ENCODE measurements at places on chromosomes 11 and 22.

GRCh38 chr11:134901955-134902918 is 490.2 kb upstream of the B3GAT1 start:
- no peak for DNase-seq

DNA sequence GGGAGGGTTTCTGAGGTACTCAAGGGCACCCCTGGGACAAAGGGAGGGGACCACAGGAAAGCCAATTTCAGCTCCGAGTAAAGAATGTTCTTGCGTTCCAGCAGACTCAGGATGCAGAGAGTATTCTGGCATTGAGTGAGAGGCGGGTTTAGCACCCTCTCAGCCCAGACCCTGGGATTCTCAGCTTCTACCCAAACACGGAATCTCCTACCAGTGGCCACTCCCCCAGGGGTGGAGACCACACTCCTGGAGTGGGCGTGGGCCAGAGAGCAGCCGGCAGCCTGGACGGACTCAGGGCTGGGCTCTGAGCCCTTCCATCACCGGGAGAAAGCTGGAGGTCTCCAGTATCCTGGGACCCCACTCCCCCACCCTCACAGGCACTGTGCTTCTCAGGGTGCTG is 26.1 kb upstream of the TTLL12 start:
- DNase-seq: no peak

GRCh38 chr11:77201370-77201769 is 73.3 kb downstream of the MYO7A start:
- no peak for DNase-seq

DNA sequence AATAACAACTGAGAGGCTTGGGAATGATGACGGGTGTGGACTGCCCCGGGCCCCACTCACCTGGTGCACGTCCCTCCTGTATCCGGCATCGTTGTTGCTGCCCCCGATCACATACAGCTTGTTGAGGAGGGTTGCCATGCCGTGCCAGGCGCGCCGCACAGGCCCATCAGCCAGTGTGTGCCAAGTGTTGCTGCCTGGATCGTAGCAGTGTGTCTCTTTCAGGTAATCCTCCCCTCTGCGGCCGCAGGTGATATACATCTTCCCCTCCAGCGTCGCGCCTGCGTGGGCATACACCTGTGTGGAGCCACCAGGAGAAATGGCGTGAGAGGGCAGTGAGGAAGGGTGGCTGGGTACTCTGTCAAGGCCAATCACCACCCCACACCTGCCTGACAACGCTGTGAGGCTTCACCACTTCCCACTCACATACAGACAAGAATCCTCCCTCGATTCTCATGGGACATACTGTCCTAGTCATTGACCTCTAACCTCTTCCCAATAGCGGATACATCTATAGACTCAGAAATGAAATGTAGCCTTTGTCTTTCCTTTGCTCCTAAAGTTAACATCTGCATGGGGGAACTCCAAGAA is 8.9 kb upstream of the SCARF2 start:
- DNase-seq: no peak

- no peak for DNase-seq
Observed at GRCh38 chr11:9962722-9963121, 298.8 kb downstream of the SWAP70 start.

DNA sequence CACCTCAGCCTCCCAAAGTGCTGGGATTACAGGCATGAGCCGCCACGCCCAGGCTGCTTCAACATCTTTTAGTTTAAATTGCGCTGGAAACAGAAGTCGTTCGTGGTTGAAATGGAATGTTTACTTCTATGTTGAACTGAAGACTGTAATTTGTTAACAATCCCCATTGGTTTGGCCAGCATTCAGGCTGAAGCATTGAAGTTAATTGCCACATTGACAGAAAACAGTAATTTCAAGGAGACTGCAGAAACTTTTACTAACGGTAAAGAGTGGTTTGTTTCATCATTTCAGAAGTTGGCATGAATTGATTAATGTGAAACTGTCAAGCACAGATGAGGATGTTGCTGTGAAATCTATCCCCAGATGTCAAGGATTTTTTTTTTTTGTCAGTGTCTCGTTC is 14.2 kb downstream of the AP5B1 start:
- DNase-seq: no peak

DNA sequence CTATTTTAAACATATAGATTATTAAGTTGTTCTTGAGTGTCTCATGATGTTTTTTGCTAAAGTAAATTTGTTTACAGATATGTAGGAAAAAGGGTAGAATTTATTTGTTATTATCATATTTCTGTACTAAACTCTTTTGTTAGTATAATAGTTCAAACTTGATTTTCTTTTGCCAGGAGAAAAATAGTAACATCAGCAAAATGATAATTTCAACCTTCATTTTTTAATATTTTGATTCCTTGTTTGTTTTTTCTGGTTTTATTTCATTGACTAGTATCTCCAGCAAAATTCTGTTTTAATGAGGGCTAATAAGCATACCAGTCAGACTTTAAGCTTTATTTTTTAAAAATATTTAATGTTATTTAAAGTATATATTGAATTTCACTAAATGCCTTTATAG is 4.0 kb downstream of the OR1S1 start:
- no peak for DNase-seq

GRCh38 chr22:29718949-29719898 is 579 bp upstream of the CABP7 start:
- DNase-seq: no peak

- DNase-seq: no peak
Observed at GRCh38 chr11:35563484-35564244, 38.2 kb upstream of the PAMR1 start.

DNA sequence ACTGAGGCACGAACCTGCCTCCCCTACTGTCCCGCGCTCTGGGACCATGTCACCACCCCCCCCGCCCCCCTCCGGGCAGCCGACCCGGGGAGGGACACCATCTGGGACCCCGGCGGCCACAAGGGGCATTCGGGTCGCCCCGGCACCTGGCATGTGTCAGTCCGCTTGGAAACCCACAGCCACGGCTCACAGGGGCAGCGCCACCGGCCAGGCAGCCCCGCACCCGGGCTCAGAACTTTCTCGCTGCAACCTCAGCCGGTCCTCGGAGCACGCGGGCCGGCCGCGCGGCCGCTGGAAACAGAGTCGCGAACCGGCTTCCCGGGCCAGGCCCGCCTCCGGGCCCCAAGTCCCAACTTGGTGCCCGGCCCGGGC is 159.9 kb upstream of the GRK3 start:
- no peak for DNase-seq

DNA sequence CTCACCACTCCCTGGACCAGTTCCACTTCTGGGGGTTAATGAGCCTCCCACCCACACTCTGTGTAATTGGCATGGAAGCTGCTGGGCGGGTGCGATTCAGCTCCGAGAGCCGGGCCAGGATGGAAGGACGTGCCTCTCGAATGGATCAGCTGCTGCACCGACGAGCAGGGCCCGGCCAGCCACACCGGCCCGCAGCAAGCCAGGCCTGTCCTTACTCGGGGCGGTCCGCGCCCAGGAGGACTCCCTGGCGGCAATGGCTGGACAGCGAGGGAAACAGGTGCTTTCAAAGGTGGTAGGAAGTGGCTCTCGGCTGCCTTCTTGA is 4.3 kb upstream of the SHISAL1 start:
- no peak for DNase-seq

DNA sequence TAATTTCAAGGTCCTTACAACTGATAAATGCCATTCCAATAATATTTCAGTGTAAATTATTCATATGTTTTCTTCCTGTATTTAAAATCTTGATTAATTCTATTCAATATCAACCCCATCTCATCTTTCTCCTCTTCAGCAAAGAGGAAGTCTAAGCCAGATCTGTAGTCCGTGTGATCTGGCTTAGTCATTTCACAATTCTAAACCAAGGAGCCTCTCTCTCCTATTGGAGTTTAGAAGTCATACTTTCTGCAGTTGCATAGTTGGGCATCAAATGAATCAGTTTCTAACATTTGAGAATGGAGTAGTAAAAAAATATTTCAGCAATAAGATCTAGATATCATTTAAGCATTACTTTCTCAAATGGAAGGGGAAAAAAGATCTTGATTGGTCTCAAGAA is 354.9 kb downstream of the JRKL start:
- DNase-seq: no peak

- DNase-seq: no peak
Observed at GRCh38 chr22:29106839-29107238, 34.0 kb downstream of the KREMEN1 start.

- no peak for DNase-seq
Observed at GRCh38 chr11:81030186-81030585, 1589.4 kb upstream of the TENM4 start.

- no peak for DNase-seq
Observed at GRCh38 chr22:36830601-36831000, 13.8 kb upstream of the PVALB start.

GRCh38 chr22:45738206-45738605 is 66.6 kb downstream of the ATXN10 start:
- no peak for DNase-seq

DNA sequence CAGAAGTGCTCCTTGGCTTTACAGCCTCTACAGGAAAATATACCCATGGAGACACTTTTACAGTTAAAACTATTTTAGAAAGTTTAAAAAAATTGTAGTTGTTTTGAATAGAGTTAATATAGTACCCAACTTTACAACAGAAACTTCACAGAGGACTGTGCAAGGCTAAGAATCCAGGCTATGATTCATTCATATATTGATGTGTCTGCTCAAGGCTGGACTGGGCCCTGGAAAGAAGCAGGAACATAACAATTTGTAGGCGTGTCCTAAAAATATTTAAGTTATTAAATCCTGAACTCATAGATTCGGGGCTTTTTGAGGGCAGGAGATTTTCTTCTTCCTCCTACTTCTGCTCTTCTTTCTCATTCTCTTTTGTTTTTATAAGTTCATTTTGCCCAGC is 291.5 kb upstream of the CCDC179 start:
- no peak for DNase-seq

DNA sequence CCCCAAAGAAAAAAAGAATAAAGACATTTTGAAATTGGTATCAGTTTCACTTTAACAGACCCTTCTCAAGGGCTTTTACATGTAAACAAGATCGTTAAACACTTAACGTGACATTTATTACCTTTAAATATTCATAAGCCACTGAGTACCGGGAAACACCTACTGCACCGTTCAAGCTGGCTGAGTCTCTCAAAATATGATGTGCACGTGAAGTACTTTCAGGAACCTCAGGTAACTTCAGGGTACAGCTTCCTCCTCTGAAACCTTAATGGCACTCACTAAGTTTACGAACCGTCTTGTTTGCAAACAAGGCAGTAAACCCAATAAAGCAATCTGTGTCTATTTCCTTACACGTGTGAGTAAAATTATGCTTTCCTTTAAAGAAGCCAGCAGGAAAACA is 105.5 kb upstream of the TENM4 start:
- DNase-seq: no peak

DNA sequence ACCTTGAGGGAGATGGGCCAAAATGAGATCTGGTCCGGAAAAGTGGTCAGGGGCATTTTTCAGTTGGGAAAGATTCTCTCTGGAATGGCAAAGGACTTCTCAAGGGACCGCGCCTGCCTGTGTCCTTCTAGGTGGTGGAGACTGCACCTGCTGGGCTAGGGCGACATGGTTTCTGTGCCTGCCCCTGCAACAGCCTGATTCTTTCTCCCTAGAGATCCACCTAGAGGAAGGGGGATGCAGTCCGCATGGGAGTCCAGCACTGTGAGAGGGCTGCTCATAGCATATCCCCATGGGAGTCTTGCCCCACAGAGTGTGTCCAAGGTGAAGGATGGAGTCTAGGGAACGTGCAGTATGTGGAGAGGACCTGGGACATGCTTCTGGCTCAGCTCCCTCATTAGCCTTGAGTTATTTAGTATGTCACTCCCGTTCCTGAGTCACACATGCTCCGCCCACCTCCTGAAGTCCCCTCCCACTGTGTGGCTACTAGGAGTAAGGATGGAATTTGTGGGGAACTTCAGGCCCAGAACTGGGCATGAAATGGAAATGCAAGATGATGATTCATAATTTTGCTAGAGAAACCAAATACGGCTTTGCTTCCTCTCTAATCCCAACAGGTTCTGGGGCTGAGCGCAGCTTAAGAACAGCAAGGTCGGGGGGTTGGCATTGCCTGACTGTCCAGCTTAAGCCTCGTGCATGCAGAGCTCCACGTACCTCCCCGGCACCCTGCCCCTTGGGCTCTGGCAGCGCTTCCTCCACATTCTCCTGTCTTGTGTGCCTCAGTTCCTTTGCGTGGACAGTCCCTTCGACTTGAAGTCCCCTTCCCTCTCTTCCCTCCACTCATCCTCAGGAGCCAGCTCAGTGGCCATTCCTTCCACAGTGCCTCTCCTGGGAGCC is 35.0 kb downstream of the GRIK4 start:
- no peak for DNase-seq

DNA sequence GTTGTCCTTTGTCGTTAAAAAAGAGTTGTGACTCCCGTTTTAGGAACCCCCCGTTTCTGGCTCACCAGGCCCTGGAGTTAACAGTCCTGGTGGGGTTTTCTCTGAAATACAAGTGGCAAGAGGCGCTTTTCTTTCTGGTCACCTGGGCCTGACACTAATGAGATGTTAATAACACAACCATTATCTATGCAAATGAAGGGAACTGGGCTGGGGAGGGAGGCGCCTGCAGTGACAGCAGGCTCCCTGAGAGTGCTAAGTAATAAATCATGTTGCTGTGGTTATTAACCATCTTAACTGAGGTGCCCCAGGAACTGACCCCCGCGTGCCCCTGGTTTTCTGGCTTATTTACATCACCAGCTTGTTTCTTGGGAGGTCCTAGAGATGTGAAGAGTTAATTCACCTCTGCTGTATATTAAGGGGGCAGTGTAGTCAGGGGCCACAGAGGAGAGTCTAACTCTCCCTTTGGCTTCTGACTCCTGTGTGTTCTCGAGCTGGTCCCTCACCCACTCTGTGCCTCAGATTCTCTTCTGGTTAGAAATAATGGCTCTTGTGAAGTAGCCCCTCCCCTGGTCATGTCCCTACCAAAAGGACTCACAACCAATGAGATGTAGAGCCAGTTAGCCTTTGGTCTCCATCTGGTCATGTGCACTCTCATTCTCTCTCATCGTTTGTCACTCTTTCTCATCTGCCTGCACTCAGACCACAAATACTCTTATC is 276.6 kb upstream of the CADM1 start:
- DNase-seq: no peak

DNA sequence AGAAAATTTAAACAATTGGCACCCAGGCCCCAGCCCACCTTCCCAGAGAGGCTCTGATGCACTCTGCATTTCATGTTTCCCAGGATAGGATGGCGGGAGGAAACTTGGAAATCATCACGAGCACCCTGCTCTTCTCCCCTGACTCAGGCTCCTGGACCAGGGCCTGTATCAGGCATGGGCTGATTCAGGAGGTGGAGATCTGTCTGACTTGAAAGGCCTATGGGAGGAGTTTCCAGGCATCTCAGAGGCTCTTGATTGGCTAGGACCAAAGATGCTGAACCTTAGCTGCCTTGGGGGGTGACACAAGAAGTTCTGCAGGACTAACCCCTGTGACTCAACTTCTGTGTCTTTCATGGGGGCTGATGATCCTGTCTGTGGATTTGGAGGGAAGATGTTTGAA is 106.2 kb downstream of the PKNOX2 start:
- DNase-seq: no peak

Measured in activated CD4-positive, alpha-beta T cell treated with anti-CD3 and anti-CD28 coated beads, Interleukin-2, amount 50 U/mL, for 4 hours (primary cell).